Smooth muscle cell of the umbilical artery (primary cell): ENCODE measurements at places on chromosomes 3 and 15. TPM values are rescaled to one million over a fixed set of nuclear protein-coding genes. Genes with fewer than 3 reads are reported as not detected.

SLC27A2 gene
- total RNA-seq, result 0.05 and 0.30 TPM in 2 replicates

MOBP gene
- total RNA-seq, result not detected in 2 replicates

NAALADL2 gene
- total RNA-seq, result 13.1 and 17.8 TPM in 2 replicates

MAPK6 gene
- total RNA-seq, result 87.0 and 88.4 TPM in 2 replicates

SMC4 gene
- 22.3 and 63.9 TPM in 2 replicates for total RNA-seq

FBXW12 gene
- total RNA-seq, result not detected in 2 replicates

ITIH3 gene
- total RNA-seq, result 0.30 TPM in 1 of 2 replicates, not detected in the other

CAV3 gene
- not detected in 2 replicates for total RNA-seq

CHRD gene
- 0.55 and 0.59 TPM in 2 replicates for total RNA-seq

CELSR3 gene
- 0.89 and 3.1 TPM in 2 replicates for total RNA-seq

NR2E3 gene
- under 0.01 and 0.65 TPM in 2 replicates for total RNA-seq

PPM1L gene
- total RNA-seq, result 0.74 and 0.89 TPM in 2 replicates

CCDC9B gene
- 37.7 and 94.3 TPM in 2 replicates for total RNA-seq

DMXL2 gene
- 35.8 and 39.2 TPM in 2 replicates for total RNA-seq

CISH gene
- total RNA-seq, result 0.30 and 0.51 TPM in 2 replicates

ZPLD1 gene
- total RNA-seq, result 0.42 and 0.59 TPM in 2 replicates

ACKR2 gene
- not detected in 2 replicates for total RNA-seq

ARHGEF26 gene
- 2.1 and 3.6 TPM in 2 replicates for total RNA-seq

EOMES gene
- not detected in 2 replicates for total RNA-seq

HYAL1 gene
- total RNA-seq, result 0.30 and 0.42 TPM in 2 replicates

NR2F2 gene
- total RNA-seq, result 4.8 and 27.3 TPM in 2 replicates

MED12L gene
- total RNA-seq, result 0.42 and 0.89 TPM in 2 replicates

CGNL1 gene
- 0.65 and 1.2 TPM in 2 replicates for total RNA-seq

RBSN gene
- total RNA-seq, result 24.1 and 28.2 TPM in 2 replicates

C2CD4A gene
- total RNA-seq, result not detected in 2 replicates

TBCCD1 gene
- 12.6 and 14.6 TPM in 2 replicates for total RNA-seq

AMT gene
- total RNA-seq, result 0.28 and 0.89 TPM in 2 replicates

ALDH1A2 gene
- total RNA-seq, result 0.30 TPM in 1 of 2 replicates, not detected in the other

EPHB1 gene
- 1.8 and 8.9 TPM in 2 replicates for total RNA-seq

CSTA gene
- 0.59 TPM in 1 of 2 replicates, not detected in the other for total RNA-seq

SLC28A2 gene
- not detected in 2 replicates for total RNA-seq

CCR5 gene
- not detected in 2 replicates for total RNA-seq

CCNL1 gene
- 107 and 116 TPM in 2 replicates for total RNA-seq

WNT5A gene
- 24.3 and 77.3 TPM in 2 replicates for total RNA-seq

ILDR1 gene
- not detected in 2 replicates for total RNA-seq

GNAT1 gene
- total RNA-seq, result not detected in 2 replicates

C3orf22 gene
- total RNA-seq, result not detected in 2 replicates

GRM2 gene
- total RNA-seq, result 0.09 TPM in 1 of 2 replicates, not detected in the other
